ENCODE measurements at places on chromosomes 16 and 17. TPM values are rescaled to one million over a fixed set of nuclear protein-coding genes. Genes with fewer than 3 reads are reported as not detected.
A peak's percentile ranks its signal among the peaks of the same experiment; 100 is the strongest.

DNA sequence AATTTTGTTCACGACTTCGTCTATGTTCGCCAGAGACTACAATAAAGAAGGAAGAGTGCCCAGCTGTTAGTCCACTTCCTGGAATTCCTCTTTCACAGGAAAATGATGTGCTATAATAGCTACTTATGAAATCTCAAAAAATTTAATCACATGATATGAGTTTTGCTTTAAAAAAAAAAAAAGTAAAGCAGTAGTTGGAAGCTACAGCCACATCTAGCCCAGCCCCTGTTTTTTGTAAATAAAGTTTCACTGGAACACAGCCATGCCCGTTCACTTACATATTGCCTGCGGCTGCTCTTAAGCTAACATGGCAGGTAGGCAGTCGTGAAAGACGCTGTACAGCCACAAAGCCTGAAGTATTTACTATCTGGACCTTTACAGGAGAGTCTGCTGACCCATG, 15.3 kb downstream of the VPS53 start:
- DNase-seq, result no peak

- DNase-seq, result no peak
Measured at GRCh38 chr17:63682441-63682840, 17.5 kb downstream of the LIMD2 start.

- no peak for DNase-seq
Measured at GRCh38 chr17:62611292-62611691, 16.2 kb upstream of the MRC2 start.

DNA sequence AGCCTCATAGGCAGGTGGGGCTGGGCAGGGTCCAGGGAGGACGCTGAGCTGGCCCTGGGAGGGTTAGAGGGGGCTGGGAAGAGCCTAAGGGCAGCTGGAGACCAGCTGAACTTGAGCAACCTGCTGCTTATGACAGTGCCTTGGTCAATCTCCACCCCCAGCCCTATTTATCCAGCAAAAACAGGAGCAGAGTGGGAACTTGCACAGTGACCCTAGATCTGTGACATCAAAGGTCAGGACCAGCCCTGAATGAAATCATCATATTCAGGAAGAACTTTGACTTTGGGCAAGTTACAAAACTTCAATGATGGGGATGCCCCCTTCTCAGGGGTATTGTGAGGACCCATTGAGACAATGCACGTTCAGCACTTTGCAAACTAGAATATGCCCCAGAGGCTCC, 9.4 kb downstream of the CD300LF start:
- DNase-seq, result no peak

GRCh38 chr16:4680673-4681470, 12.5 kb upstream of the NUDT16L1 start:
- no peak for DNase-seq

- DNase-seq, result peak; percentile 51
Measured at GRCh38 chr17:81481073-81481799, 31.4 kb downstream of the ACTG1 start.

GRCh38 chr17:37239690-37240334, 136.0 kb upstream of the C17orf78 start:
- DNase-seq, result no peak

DNA sequence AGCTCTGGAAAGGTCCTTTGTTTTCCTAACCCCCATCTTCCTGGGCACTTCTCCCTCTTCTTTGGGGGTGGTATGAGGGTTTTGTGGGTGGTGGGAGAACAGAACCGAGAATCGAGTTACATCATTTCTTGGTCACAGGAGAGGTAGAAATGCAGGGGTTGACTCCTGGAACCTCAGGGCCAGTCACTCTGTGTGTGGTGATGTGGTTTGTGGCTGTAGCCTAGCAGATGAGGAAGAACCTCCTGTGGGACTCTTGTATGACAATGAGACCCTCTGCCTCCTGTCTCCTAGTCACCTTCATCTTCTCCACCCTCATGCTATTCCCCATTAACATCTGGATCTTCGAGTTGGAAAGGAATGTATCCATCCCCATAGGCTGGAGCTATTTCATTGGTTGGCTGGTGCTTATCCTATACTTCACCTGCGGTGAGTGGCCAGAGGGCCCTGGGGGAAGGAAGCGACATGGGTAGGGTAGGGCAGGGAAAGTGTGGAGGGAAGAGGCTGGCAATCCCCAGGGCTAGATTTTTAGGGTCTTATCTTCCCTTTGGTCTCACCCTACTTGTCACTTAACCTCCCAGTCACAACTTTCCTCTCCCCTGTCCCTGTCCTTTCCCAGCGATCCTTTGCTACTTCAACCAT, 5.5 kb downstream of the ODF4 start:
- no peak for DNase-seq

- no peak for DNase-seq
Measured at GRCh38 chr16:83854420-83854819, 44.5 kb upstream of the MLYCD start.

DNA sequence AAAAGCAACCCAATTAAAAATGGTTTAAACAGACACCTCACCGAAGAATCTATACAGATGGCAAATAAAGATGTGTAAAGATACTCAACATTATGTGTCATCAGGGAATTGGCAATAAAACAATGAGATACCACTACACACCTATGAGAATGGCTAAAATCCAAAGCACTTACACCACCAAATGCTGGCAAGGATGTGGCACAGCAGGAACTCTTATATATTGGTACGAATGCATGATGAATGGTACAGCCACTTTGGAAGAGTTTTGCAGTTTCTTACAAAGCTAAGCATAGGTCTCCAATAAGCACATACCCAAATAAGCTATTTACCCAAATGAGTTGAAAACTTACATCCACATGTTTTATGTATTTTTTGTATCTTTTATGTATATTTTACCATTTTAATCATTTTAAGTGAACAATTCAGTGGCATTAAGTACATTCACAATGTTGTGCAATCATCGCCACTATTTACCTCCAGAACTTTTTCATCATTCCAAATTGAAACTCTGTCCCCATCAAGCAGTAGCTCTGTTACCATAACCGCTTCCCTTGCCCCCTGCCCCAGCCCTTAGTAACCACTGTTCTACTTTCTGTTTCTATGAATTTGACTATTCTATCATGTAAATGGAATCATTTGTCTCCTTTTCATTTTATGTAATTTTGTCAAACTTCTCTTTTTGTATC, 6.7 kb upstream of the ALDH3A2 start:
- DNase-seq, result no peak

DNA sequence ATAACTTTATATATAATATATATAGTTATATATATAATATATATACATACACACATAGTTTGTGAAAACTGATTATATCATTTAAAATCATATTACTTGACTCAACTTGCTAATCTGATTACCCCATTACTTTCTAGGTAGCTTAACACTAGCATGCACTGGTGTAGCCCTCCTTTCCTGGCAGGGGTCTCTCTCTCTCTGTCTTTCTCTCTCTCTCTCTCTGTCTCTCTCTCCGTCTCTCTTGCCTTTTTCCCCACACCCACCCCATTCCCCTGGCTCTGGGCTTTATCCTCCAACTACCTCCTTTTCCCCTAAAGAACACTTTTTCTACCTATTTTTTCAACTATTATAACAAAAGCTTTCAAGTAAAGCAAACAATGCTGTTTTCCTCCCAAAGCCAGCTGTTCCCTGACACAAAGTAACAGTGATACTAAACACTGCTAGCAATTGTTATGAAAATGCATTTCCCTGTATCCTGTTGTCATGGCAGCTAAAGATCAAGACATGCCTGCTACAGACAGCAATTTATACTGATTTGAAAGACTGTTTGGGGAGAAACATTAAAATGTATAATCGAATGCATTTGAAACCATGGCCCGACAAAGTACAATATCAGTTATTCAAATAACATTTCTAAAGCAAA, 89.4 kb downstream of the CHD9NB start:
- DNase-seq, result no peak

GRCh38 chr16:55059146-55059545, 128.5 kb downstream of the IRX5 start:
- DNase-seq, result no peak

DNA sequence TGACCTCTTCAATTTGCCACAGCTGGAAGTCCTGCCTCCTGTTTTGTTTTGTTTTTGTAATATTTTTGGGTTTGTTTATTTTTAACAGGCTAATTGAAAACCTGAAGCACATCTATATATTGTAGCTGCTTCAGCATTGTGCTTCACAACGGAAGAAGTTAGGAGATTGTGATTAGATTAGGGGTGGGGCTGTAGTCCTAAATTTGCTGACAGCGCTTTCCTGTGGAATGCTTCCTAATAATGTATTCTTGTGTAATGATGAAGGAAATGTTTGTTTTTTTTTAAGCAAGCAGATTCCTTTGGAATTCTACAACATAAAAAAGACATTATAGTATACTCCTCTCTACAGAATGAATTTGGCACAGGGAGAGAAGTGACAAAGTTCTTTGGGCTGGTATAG, 70.1 kb downstream of the NLK start:
- no peak for DNase-seq

GRCh38 chr17:42018339-42018738, 1.1 kb upstream of the DNAJC7 start:
- no peak for DNase-seq

DNA sequence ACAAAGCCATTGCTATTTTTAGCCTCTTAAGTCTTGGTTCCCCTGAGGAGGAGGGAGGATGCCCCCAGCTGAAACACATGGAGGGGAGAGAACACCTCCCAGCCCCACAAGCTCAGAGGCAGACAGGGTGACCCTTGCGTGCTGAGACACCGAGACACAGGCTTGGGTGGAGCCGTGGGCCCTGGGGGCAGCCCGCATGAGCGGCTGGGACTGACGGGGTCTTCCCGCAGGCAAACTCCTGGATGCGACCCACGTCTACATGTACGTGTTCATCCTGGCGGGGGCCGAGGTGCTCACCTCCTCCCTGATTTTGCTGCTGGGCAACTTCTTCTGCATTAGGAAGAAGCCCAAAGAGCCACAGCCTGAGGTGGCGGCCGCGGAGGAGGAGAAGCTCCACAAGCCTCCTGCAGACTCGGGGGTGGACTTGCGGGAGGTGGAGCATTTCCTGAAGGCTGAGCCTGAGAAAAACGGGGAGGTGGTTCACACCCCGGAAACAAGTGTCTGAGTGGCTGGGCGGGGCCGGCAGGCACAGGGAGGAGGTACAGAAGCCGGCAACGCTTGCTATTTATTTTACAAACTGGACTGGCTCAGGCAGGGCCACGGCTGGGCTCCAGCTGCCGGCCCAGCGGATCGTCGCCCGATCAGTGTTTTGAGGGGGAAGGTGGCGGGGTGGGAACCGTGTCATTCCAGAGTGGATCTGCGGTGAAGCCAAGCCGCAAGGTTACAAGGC, 9.8 kb downstream of the SLC16A3 start:
- peak; percentile 76 for DNase-seq

DNA sequence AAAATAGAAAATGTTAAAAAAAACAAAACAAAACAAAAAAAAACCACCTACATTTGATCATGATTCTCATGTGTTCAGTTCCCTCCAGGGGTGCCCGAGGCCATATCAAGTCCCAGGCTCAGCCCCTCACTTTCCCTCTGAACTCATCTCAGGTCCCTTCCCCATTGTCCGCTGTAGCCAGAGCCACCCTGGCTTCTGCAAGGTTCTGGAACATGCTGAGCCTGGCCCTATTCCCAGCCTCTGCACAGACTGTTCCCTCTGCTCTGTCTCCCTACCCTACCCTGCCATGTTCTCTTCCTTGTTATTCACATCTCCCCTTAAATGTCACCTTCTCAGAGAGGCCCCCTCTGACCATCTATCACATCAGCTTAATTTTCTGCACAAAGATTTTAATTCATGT, 46.9 kb downstream of the TK2 start:
- DNase-seq, result no peak

- DNase-seq, result no peak
Measured at GRCh38 chr17:63362115-63362514, 84.0 kb downstream of the CYB561 start.

DNA sequence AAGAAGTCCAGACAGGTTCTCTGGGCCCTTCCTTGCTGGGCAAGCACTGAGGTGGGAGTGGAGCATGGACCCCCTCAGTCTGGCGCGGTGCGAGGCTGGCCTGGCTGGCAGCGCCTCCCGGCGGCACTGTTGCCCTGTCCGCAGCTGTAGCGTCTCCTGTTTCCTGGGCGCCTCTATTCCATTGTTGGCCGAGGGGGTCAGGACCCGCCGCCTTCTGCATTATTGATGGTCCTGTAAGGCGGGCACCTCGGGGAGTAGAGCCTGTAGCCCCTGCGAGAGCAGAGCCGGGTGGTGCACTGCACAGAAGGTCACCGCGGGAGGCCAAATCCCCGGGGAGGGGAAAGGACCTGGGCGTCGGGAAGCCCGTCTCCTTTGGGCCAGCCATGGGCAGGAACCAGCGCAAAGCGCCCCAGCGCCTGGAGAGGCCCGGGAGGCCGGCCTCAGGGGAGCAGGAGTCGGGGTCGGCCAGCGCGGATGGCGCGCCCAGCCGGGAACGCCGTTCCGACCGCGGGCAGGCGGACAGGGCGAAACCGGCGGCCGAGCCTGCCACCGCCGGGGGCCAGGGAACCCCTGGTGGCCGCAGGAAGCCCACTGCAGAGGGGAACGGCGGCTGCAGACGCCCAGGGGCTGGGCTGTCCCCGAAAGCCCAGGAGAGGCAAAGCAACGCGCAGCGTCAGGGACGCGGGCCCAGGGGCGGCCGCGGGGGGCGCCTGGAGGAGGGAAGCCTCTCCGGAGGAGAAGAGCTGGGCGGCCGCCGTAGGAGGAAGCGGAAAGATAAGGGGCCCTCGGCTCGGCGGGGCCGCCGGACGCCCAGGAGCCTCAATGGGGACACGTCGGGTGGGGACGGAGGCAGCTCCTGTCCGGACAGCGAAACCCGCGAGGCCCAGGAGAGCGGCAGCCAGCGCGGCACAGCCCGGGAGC, at the start of gene MYO15B:
MYO15B (plus strand) TSS at position 126 of the 921 bp plus-strand sequence; CDS start at position 384, 258 bp downstream.
- peak; percentile 44 for DNase-seq

DNA sequence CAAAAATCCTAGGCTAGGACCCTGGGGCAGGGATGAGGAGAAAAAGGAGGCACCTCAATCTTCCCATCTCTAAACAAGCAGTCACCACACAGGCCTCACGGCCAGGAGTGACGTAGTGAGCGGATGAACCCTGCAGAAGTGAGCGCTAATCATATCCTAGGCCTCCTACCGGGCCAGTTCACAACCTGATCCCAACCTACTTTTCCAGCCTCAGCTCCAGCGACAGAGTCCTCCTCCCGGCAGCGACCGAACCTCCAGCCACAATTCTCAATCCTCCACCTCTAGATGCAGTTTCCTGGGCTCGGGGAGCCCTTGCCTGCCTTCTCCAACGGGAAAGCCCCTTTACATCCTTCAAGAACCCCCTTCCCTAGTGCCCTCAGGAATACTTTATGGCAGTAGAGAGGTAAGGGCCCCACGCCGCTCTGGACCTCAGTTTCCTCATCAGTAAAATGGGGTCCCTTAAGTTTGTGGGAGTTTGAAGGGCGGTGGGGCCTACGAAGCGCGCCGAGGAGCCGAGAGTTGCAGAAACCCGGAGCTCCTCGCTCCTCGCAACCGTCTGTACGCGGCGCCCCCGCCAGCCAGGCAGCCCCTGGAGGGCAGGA, 1.4 kb downstream of the ZNF668 start:
- peak; percentile 33 for DNase-seq

LGALS9 gene
- 35.1 TPM for total RNA-seq

Data from activated T-helper 2 cell treated with anti-CD3 and anti-CD28 coated beads, Interferon-gamma antibody, Interleukin-2, Interleukin-4, amounts not matched to agents 10 μg/mL and 5 μg/mL and 100 μg/mL, durations not matched to agents 14 hours and 24 hours and 36 hours (primary cell).